ENCODE measurements at places on chromosomes 2 and 18. TPM values are rescaled to one million over a fixed set of nuclear protein-coding genes. Genes with fewer than 3 reads are reported as not detected.

ZSCAN30 gene
- 9.5 TPM for total RNA-seq

METTL4 gene
- 7.3 TPM for total RNA-seq

KCNS3 gene
- 4.5 TPM for total RNA-seq

SLC19A3 gene
- total RNA-seq: 4.5 TPM

GMPPA gene
- 22.9 TPM for total RNA-seq

PIGN gene
- 21.0 TPM for total RNA-seq

LRATD1 gene
- total RNA-seq: 2.5 TPM

COLEC12 gene
- total RNA-seq: 9.9 TPM

ADD2 gene
- 2.3 TPM for total RNA-seq

SALL3 gene
- 0.05 TPM for total RNA-seq

NFU1 gene
- total RNA-seq: 122 TPM

UBE2E3 gene
- 48.4 TPM for total RNA-seq

GALNT5 gene
- total RNA-seq: 0.30 TPM

PSME4 gene
- total RNA-seq: 49.9 TPM

PLA2R1 gene
- 3.4 TPM for total RNA-seq

TSGA10 gene
- 3.3 TPM for total RNA-seq

C2orf15 gene
- not detected for total RNA-seq

CD8B2 gene
- not detected for total RNA-seq

SLC5A7 gene
- 0.11 TPM for total RNA-seq

CRYBA2 gene
- not detected for total RNA-seq

OXER1 gene
- 0.43 TPM for total RNA-seq

SNTG2 gene
- 2.4 TPM for total RNA-seq

COL4A4 gene
- total RNA-seq: 13.6 TPM

NPHP1 gene
- total RNA-seq: 5.5 TPM

ABHD1 gene
- total RNA-seq: 2.4 TPM

BCL2 gene
- 7.4 TPM for total RNA-seq

TUBA4B gene
- not detected for total RNA-seq

CGREF1 gene
- 0.84 TPM for total RNA-seq

DNER gene
- total RNA-seq: 3.3 TPM

TRAPPC12 gene
- 110 TPM for total RNA-seq

IL36G gene
- not detected for total RNA-seq

MC2R gene
- total RNA-seq: not detected

RFX8 gene
- total RNA-seq: not detected

CLEC4F gene
- 0.22 TPM for total RNA-seq

TRPM8 gene
- total RNA-seq: not detected

COA5 gene
- total RNA-seq: 25.6 TPM

NMS gene
- total RNA-seq: not detected

MRO gene
- 4.6 TPM for total RNA-seq

KCNJ13 gene
- not detected for total RNA-seq

C2orf72 gene
- 0.16 TPM for total RNA-seq

GALM gene
- 15.6 TPM for total RNA-seq

DTNA gene
- total RNA-seq: 153 TPM

CCDC85A gene
- 5.3 TPM for total RNA-seq

TANK gene
- 30.9 TPM for total RNA-seq

SPDYA gene
- 0.35 TPM for total RNA-seq

SEPTIN10 gene
- total RNA-seq: 56.2 TPM

SKA1 gene
- total RNA-seq: 0.38 TPM

PID1 gene
- 8.4 TPM for total RNA-seq

TACR1 gene
- not detected for total RNA-seq

CYBRD1 gene
- total RNA-seq: 69.8 TPM

SLC4A5 gene
- 1.1 TPM for total RNA-seq

All from Right ventricle myocardium inferior (tissue), 1 donor.